OCI-LY7 (cell line): ENCODE measurements at places on chromosomes 3 and 15. TPM values are rescaled to one million over a fixed set of nuclear protein-coding genes. Genes with fewer than 3 reads are reported as not detected.

Gene STAC
- total RNA-seq, result not detected in 2 replicates

GRCh38 chr3:143525408-143525807, 322.9 kb downstream of the SLC9A9 start:
- no peak for DNase-seq

Gene CHRFAM7A
- total RNA-seq, result not detected in 2 replicates

DNA sequence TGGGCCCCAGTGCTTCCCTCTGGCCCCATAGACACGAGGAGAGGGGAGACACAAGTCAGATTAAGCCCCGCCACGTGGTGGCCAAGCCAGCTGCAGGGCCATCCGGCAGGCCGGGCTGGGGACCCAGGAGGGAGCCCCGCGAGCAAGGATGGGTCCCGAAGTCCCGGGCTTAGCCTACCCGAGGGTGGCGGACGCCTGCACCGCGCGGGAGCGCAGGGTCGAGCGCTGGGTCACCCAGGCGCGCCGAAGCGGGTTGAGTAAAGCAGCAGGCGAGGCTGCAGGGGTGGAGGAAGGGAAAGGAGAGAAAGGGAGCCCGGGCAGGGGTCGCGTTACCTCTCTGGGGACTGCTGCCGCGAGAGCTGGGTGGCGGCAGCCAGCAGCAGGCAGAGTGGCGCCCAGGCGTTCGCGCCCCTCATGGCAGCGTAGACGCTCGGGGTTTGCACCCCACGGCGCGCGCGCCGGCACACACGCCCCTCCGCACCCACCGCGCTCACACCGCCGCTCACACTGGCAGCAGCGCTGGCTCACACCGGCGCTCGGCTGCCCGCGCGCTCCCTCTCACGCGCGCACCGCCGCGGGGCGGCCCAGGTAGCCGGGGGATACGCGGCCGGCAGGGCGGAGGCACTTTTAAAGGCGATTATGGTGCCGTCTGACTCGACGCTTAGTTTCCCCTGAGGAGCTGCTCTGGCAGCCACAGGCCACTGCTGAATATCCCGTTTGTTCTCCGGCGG, at the start of gene PCOLCE2:
TSS of gene PCOLCE2 (minus strand) at position 603 of the 731 bp plus-strand sequence. CDS start at position 416, 187 bp downstream.
- no peak for DNase-seq

- DNase-seq, result no peak
These were observed 15.8 kb downstream of the BOC start for GRCh38 chr3:113227146-113227545.

- DNase-seq, result no peak
These were observed 91.3 kb downstream of the LARS2 start for GRCh38 chr3:45479621-45480035.

GRCh38 chr3:45191924-45192417, 34.1 kb downstream of the TMEM158 start:
- no peak for DNase-seq
